ENCODE measurements at places on chromosomes 12 and 14.

GRCh38 chr12:48388460-48388859, 37.7 kb upstream of the ZNF641 start:
- DNase-seq, result no peak

DNA sequence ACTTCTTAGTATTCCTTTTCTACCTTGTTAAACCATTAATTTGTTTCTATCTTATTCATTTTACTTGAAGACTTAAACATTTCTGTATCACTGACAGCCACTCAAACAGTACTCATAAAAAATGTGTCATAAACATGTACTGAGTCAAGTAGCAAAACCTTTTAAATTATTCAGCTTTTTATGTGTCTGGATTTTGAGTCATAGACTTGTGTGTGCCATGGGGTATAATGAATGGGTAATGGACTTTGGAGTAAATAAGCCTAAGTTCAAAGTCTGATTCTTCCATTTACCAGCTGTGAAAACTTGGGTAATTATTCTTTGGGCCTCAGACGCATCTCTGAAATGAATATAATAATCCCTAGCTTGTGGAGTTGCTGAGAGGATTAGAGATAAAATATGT, 199.0 kb downstream of the RAD51B start:
- no peak for DNase-seq

DNA sequence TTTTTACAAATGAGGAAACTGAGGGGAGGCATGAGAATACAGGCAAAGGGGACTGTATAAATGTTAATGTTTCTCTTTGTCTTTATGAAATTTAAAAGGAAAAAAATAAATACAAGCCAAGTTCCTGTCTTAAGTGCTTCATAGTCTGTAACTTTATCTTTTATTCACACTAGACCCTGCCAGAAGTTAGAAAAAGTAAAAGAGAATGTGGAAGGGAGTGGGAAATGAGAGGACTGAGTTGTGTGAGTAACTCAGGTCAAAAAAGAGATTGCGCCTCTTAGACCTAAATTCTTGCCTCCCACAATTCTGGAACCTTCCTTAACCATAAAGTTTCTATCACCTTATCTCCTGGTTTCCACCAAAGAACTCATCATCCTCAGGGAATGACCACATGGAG, 141.1 kb downstream of the KICS2 start:
- no peak for DNase-seq

- DNase-seq, result no peak
Measured at GRCh38 chr14:96686126-96686525, 111.1 kb upstream of the VRK1 start.

- no peak for DNase-seq
Measured at GRCh38 chr12:8849876-8850275, 27.5 kb downstream of the A2ML1 start.

DNA sequence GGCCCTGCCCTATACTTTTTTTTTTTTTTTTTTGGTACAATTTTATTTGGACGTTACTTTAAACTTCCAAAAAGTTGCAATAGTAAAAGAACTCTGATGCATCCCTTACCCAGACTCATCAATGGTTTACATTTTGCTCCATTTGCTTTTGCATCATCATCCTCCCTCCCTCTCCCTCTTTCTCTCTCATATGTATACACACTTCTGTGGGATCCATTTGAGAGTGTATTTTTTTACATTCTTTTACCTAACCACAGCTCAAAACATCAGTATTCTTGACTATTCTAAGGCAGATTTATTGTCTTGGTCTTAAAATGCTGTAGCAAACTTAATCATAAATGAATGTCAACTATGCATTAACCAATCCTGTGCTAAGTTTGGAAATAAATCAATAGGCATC, 111.6 kb downstream of the PRICKLE1 start:
- DNase-seq, result no peak

DNA sequence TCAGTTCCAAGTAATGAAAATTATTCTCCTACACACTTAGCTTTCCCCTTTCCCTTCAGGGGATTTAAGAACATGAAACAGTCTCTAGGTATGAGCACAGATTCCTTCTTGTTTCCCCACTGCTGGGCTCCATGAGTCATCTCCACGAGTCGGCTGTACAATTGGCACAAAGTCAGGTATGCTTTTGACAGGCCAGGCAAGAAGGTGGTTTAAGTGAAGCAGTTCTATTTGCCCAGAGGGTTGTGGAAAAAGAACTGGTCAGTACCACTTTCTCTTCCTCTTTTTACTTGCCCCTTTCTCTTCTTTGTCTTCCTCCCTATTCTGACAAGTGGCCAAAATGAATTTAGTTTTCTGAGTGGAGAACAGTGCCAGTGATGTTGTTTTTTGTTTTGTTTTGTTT, 16.3 kb downstream of the DYNC1H1 start:
- DNase-seq, result no peak

Data from NCI-H2227 treated with DMSO at 0.1 percent for 48 hours (cell line).